Frontal cortex (tissue), 4 donors: ENCODE measurements at places on chromosomes 4 and X. TPM values are rescaled to one million over a fixed set of nuclear protein-coding genes. Genes with fewer than 3 reads are reported as not detected.

HMX1 gene
- not detected for total RNA-seq

TMLHE gene
- 24.1 TPM for total RNA-seq

SRPX2 gene
- total RNA-seq: 0.41 TPM

RRH gene
- 0.41 TPM for total RNA-seq

CYTL1 gene
- total RNA-seq: 0.82 TPM

ARMCX4 gene
- total RNA-seq: 9.4 TPM

EXOC1L gene
- total RNA-seq: not detected

NDUFC1 gene
- total RNA-seq: 32.2 TPM

PDZD11 gene
- total RNA-seq: 31.4 TPM

SPANXA2 gene
- total RNA-seq: not detected

MMRN1 gene
- total RNA-seq: 2.4 TPM

NDUFA1 gene
- total RNA-seq: 46.9 TPM

LAMP2 gene
- 33.8 TPM for total RNA-seq

SH2D1A gene
- not detected for total RNA-seq

RAB40A gene
- 0.82 TPM for total RNA-seq

MTNR1A gene
- total RNA-seq: not detected

CYLC1 gene
- total RNA-seq: under 0.01 TPM

ENAM gene
- under 0.01 TPM for total RNA-seq

DDX53 gene
- total RNA-seq: not detected

FRG2 gene
- total RNA-seq: not detected

IL2 gene
- not detected for total RNA-seq

CACNA1F gene
- under 0.01 TPM for total RNA-seq

FHDC1 gene
- 5.7 TPM for total RNA-seq

FGD1 gene
- total RNA-seq: 9.4 TPM

HTRA3 gene
- total RNA-seq: 0.82 TPM

SSR4 gene
- total RNA-seq: 84.4 TPM

ALAS2 gene
- 50.1 TPM for total RNA-seq

TLL1 gene
- total RNA-seq: 2.9 TPM

MAP7D2 gene
- 11.4 TPM for total RNA-seq

CFAP47 gene
- 5.3 TPM for total RNA-seq

TEX13C gene
- total RNA-seq: not detected

TMPRSS11B gene
- not detected for total RNA-seq

NLRP2B gene
- total RNA-seq: under 0.01 TPM

FGB gene
- not detected for total RNA-seq

CRMP1 gene
- 624 TPM for total RNA-seq

FAM53A gene
- 0.82 TPM for total RNA-seq

EFNB1 gene
- total RNA-seq: 27.7 TPM

BRCC3 gene
- total RNA-seq: 18.3 TPM

TBX22 gene
- total RNA-seq: under 0.01 TPM

CSN1S1 gene
- total RNA-seq: 0.41 TPM

COL4A5 gene
- total RNA-seq: 14.3 TPM

GPR78 gene
- total RNA-seq: under 0.01 TPM

SMIM31 gene
- not detected for total RNA-seq

SHISA3 gene
- total RNA-seq: under 0.01 TPM

CXCL1 gene
- 1.2 TPM for total RNA-seq

FBXW7 gene
- 433 TPM for total RNA-seq

PPP2R2C gene
- 46.9 TPM for total RNA-seq

HMGB3 gene
- total RNA-seq: 63.2 TPM

CCSER1 gene
- 165 TPM for total RNA-seq

NOX1 gene
- not detected for total RNA-seq

SNX25 gene
- 55.4 TPM for total RNA-seq

FGF13 gene
- total RNA-seq: 128 TPM

GASK1B gene
- total RNA-seq: 6.1 TPM

CNKSR2 gene
- total RNA-seq: 173 TPM
